ENCODE measurements at places on chromosomes 3 and 15.

GRCh38 chr3:114872050-114872449 is 275.0 kb downstream of the ZBTB20 start:
- no peak for DNase-seq

- DNase-seq = no peak
These were observed 8.0 kb downstream of the HDDC3 start for GRCh38 chr15:90924375-90924774.

DNA sequence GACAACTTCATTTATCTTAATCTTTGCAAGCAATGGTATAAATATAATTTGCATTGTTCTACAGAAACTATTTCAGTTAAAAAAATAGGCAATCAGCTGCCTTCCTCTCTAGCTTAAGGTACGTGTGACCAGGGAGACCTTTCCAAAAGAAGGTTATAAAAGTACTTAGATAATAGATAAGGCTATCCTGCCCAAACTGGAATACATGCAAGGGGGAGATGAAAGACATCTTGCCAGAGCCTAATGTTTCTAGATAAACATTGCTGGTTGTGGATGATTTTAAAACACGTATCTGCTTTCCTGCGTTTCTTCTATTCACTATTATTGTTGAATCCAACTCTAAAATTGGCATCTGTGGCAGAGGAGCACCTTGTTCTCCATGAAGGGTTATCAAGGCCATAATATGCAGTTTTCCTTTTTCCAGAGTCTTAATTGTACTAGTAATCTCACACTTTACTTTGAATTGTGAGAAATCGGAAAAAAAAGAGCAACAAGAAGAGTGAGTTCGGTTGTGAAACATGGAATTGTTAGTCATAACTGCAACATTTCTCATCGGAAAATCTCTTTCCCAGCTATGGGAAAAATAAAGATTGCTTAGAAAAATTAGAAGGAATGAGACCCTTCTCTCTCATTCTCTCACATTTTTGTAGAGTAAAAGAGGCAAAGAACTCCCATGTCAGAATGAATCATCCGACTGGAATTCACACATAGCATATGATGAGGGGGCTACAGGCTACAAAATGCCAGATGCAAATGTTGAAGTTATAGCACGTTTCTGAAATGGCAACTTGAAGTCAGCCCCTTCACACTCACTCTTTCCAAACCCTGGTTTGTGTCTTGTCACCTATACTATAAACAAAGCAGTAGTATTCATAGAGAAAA is 936.1 kb upstream of the NR2F2 start:
- DNase-seq = no peak

- DNase-seq = no peak
These were observed 226.3 kb downstream of the MCTP2 start for GRCh38 chr15:94457661-94458060.

DNA sequence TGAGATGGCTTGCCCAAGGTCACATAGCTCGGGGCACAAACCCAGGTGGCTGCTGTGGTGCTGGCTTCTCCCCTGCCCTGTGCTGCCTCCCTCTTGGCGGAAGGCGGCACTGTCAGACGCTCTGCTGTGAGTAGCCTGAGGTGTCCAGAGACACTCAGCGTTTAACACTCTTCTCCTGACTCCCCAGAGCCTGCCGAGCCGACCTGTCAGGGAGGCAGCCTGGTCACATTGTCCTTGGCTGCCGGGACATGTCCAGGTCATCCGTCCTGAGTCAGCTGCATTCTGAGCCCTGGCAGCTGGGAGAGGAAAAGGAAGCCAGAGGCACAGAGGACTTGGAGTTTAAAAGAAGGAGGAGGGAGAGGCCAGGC is 4.7 kb downstream of the LMAN1L start:
- no peak for DNase-seq

GRCh38 chr3:51145811-51146585 is 239.1 kb upstream of the MANF start:
- DNase-seq = no peak

GRCh38 chr3:157305392-157305791 is 131.3 kb upstream of the PTX3 start:
- no peak for DNase-seq

All from stimulated activated CD4-positive, alpha-beta T cell treated with anti-CD3 and anti-CD28 coated beads, Interleukin-1b, Interleukin-23, amount 100 ng/mL, for 24 hours (primary cell).